AG10803 (cell line): ENCODE measurements at places on chromosomes 12 and 14.

DNA sequence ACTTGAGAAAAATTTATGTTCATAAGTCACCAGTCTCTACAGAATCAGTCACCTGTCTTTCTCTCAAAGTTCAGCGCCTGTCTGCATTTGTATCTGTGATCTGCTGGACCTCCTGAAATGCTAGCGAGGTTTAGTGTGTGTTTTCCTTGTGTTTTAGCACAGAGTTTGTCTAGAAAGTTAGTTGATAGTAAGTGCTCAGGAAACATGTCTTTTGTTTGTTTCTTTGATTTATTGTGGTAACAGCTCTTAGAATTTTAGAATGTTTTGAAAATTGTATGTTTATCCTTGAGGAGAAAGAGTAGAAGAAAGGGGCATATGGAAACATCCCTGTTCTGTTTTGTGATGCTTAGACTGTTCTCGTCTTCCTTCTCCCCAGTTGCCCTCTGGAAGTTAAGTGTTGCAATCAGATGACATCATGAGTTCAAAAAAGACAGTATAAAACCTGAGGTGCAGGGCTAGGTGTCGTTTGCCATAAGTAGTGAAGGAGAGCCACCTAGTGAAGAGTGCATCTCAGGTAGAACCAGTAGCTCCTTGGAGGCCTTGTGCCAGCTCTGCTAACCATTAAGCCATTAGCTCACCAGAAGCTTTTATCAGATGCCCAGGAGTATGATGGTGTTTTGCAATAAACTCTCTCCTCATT, 44.8 kb downstream of the FBXW8 start:
- no peak for DNase-seq

DNA sequence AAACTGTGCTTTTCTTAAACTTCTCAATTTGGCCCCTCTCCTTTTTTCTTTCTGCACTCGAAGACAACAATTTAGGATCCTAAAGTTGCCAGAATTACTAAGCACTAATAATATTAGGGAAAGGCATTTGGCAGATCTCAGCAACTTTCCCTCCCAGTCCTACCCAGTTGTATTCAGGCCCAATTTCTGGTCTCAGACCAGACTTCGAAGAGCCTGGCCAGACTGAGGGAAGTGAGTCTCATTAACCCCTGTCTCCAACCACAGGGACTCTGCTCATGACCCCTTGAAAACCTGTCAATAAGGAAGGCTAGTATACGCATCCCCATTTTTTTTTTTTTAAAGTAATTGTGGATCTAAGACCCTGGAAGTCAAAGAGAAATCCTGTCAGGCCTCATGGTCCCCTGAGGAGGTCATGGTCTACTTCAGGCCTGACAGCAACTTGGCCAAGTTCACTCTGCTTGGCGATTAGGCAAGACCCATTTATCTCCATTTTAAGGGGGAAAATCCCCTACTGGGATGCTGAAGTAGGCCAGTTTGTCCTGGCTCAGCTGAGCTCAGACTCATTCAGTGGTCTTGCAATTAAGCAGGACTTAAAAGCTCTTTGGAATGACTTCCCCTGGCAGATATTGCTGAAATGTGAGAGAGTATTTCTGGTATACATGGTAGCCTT, 521.0 kb downstream of the FUT8 start:
- no peak for DNase-seq

GRCh38 chr12:100528471-100529127, 44.9 kb upstream of the GAS2L3 start:
- no peak for DNase-seq

DNA sequence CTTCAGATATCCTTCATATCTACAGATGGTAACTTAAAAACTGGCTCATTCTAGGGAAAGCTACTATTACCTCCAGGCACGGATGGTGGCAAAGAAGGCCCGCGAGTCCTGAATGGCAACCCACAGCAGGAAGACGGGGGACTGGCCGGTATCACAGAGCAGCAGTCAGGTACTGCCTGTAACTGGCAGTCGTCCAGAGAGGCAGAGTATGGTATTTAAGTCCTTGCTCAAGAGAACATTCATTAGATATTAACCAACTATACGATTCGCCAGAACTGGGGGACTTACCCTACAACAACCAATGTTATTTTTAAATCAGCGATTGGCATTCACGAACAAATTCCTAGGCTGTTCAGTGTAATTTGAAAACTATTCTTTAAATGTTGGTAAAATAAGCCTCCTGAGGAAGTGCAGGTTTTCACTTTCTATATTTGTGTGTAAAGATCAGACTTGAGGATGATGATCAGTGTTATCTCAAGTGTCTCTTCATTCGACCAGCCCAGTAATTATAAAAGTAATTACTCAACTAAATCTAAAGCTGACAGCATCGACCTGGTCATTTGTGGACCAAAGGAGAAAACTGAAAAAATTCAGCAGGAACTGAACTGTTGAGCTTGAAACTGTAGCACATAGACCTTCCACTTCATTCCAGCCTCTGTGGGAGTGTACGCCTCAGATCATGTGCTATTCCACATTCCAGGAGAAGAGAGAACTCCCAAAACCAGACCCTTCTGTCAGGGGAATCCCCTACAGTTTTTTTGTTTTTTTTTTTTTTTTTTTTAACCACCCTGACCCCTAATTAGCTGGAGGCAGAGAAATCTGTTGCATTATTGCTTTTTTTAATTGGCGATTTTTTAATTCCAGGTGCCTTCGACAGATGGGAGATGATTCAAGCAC, 75.6 kb downstream of the ESR2 start:
- no peak for DNase-seq

DNA sequence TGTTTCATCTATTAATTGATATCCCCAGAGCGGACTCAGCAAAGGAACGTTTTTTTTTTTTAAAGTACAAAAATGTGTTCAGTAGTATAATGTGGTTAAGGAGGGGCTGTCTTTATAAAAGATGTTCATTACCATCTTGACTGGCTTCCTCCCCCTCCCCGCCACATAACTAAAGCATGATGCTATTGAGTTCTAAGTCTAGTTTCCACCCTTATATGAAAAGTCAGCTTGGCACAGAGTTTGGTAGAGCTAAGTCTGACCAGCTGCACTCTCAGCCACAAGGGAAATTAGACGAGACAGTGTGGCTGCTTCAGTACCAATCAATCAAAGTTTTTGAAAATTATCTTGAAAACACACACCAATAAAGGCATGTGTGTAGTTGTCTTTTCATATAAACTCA, 1.9 kb upstream of the MYBPC1 start:
- DNase-seq, result no peak

DNA sequence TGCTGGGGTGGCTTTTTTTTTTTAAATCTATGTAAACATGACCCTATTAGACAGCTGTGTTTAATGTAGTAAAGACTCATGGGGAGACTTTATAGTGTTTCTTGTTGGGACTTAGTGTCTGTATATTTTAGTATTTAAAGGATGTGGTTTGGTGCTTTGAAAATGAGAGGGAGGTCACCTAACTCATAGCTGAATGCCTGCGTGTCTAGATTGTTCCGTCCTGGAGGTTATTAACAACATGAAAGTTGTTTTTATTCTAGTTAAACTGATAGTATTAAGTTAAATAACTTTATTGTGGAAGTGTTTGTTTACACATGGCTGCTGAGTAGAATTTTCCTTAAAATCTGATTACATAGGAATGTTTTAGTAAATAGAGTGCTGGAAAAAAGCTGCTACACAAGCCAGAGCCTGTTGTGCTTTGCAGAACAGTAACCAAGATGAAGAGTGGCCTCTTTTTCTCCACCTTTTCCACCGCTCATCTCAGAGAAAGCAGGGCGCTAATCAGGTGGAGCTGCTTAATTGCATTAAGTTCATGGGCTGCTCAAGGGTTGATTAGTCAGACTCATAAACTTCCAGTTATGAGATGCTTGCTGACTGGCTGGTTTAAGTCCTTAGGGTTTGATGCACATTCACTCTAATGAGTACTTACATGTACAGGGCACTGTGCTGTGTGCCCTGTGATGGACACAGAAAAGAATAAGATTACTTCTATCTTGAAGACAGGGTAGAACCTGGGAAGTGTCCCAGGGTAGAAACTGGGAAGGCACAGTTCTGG, 62.7 kb downstream of the FBXO34 start:
- no peak for DNase-seq

GRCh38 chr12:72277415-72277814, 5.2 kb downstream of the TRHDE start:
- peak; percentile 34 for DNase-seq

DNA sequence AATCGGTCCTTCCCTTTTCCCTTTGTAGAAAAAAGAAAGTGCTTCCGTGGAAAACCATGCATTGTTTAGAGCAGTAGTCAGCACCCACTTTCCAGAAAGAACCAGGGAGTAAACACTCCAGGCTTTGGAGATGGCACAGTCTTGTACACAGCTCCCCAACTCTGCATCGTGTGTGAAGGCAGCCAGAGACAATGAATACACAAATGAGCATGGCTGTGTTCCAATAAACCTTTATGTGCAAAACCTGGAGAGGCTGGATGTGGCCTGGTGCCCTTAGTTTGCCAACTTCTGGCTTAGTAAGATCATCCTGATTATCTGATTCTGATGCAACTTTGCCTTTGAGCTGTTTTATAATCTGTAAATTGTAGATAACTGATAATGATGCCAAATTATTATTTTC, 463.4 kb upstream of the TMEM132C start:
- DNase-seq, result peak; percentile 46
